Activated gamma-delta T cell (primary cell): ENCODE measurements at places on chromosomes 12 and 14.

DNA sequence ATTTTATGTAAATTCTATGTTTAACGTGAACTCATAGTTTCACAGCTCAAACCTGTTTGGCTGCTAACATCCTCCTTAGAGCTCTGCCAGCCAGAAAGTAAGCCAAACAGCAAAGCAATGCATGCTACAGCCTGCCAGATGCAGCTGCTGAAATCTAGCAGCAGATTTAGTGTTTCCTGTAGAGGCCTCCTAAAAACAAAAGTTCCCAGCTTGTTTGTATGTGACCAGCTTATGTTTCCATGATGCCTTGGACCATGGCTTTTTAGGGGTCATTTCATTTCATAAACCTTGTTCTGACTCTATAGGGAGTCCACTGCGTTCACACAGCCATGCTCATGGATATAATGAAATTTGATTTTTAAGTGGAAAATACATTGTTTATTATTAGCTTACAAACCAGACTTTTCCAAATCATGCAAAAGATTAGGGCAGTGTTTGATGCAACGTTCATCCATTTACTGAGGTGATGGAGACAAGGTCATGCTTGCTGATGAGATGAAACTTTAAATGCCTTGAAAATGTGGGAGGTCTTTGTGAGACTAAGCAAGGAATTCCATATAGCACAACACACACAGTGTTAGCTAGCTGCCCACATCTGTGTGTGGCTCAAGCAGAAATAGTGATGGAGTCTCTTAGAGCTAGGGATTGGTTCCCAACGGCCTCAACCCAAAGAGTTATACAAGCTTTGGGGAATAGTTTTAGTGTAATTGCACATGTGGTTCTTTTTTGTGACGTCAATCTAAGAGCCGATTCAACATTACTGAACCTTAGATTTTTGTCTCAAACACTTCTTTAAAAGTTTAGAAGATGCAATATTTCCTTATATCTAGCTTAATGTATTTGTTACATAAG, 157.5 kb upstream of the LRIG3 start:
- no peak for DNase-seq

- DNase-seq: no peak
These were observed 155.6 kb downstream of the SLC6A15 start for GRCh38 chr12:84756961-84757360.

- DNase-seq: no peak
These were observed 33.0 kb upstream of the TSPAN9 start for GRCh38 chr12:3044141-3044630.

GRCh38 chr12:54598970-54599369, 10.5 kb upstream of the PPP1R1A start:
- DNase-seq: no peak

- no peak for DNase-seq
These were observed 8.6 kb downstream of the BRAP start for GRCh38 chr12:111677186-111677585.

- DNase-seq: no peak
These were observed 75.6 kb downstream of the ESR2 start for GRCh38 chr14:64218344-64219240.

DNA sequence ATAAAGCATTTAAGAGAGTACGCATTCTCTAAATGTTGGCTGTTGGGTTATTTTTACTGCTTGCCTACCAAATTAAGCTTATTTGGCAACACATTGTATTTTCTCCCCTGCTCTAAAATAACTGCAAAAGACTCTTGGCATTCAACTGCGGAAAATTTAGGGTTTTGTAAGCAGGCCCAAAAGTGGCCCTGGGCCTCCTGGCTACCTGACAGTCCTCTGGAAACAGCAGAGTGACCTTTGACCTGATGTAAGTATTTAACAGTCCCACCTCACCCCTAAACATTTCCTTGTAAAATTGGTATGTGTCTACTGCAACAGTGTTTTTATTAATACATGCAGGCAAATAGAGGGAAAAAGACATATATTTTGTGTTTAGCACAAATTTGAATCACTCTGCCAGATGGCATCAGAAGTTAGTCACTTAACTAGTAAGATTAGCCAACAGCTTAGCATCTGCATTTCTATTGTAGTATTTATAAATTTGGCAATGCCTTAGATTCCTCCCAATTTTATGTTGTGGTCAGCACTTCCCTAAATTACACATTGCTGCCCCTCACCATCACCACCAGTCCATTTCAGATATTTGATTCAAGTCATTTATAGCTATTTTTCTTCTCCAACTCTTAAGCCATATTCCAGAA, 11.2 kb downstream of the LLPH start:
- no peak for DNase-seq

DNA sequence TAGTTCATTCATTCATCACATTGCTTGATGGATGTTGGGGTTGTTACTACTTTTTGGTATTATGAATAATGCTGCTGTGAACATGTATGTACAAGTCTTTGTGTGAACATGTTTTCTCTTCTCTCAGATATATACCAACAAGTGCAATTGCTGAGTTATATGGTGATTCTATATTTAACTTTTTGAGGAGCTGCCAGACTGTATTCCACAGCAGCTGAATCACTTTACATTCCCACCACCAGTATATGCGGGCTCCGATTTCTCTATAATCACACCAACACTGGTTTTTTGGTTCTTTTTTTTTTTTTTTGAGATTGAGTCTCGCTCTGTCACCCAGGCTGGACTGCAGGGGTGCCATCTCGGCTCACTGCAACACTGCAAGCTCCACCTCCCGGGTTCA, 22.2 kb upstream of the PLEKHG6 start:
- no peak for DNase-seq

GRCh38 chr12:25615119-25615518, 62.0 kb upstream of the LMNTD1 start:
- no peak for DNase-seq

DNA sequence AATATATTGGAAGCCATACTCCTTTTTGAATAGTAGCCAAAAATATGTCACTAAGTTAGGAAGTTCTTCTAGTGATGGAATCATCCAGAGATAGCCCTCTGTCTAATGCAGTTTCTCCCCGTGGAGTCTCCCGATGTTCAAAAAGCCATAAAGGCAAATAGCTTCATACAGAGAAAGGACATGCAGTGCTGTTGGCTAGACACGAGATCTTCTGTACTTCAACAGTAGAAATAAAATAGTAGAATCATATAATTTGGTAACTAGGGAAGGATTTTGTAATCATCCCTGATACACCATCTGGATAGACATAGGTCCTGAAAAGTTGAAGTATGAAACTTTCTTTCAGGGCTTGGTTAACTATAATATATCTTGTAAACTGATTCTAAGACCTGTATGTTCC, 27.6 kb downstream of the LRFN5 start:
- DNase-seq: no peak

DNA sequence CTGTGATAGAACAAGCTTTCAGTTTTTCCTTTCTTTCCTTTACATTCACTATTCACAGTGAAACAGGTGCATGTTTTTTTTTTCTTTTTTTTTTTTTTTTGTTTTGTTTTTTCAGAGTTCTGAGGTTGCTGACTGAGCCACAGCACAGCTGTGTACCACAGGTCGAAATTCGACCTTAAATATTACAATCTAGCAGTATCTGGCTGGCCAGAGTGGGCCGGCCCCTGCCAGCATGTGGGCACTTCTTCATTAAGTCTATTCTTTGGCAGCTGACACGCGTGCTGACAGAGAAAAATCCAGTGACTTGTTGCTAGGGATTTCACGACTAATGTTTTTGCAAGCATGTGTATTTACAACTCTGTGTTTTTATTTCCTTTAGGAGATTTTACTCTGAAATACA, 33.9 kb downstream of the FBXO33 start:
- no peak for DNase-seq

- no peak for DNase-seq
These were observed 4.7 kb downstream of the TSPAN9 start for GRCh38 chr12:3081886-3082285.

DNA sequence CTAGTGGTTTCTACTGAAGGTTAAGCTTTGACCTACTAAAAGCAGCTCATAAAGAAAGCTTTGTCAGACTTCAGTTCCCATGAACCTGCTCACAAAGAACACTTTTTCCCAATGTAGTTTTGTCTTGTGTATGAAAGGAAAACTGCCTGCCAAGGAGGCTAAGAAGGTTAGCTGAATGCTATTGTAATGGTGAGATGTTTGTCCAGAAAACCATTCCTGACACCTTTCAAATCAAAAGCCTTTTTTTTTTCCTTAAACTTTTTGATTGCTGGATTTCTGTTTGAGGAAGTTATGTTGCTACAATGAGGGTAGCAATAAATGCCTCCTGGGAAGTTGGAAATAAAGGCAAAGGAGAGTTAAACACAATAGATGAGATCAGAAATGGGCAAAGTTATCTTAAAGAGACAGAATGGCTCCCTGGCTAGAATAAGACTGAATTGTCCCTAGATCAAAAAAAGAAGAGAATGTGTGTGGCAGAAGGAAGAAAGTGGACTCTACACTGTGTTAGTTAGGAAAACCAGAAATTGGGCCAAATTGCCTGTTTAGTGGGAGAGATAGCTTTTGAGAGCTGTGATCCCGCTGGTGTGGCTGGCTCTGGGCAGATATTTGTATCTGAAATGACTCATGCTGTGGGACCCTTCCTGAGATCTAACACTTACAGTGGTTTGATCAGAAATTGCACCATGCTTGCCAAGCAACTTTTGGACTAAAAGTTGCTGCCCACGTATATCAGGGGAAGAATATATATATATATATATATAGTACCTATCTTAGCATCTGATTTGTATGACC, 27.5 kb downstream of the TECPR2 start:
- DNase-seq: no peak

DNA sequence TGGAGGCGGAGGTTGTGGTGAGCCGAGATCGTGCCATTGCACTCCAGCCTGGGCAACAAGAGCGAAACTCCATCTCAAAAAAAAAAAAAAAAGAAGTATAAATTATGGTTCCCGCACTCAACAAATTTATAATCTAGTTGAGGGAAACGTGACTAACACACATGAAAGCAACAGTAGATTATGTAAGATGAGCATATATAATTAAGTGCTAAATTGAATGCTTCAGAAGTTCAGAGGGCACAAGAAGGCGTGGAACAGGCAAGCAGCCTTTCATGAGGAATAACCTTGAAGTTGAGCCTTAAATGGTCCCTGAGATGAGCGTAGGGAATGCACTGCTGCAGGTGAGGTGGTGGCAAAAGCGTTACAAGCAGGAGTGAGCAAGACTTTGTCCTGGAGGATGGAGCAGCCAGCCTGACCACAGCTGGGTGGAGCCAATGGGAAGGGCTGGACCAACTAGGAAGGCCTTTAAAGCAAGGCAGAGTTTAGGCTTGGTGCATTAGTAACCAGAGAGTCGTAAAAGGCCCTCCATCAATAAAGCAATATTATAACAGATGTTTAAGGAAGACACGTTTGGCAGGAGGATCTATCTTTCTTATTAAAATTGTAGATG, 30.6 kb upstream of the TUBA1A start:
- no peak for DNase-seq

GRCh38 chr14:36515105-36515593, 4.9 kb downstream of the NKX2-1 start:
- DNase-seq: no peak

DNA sequence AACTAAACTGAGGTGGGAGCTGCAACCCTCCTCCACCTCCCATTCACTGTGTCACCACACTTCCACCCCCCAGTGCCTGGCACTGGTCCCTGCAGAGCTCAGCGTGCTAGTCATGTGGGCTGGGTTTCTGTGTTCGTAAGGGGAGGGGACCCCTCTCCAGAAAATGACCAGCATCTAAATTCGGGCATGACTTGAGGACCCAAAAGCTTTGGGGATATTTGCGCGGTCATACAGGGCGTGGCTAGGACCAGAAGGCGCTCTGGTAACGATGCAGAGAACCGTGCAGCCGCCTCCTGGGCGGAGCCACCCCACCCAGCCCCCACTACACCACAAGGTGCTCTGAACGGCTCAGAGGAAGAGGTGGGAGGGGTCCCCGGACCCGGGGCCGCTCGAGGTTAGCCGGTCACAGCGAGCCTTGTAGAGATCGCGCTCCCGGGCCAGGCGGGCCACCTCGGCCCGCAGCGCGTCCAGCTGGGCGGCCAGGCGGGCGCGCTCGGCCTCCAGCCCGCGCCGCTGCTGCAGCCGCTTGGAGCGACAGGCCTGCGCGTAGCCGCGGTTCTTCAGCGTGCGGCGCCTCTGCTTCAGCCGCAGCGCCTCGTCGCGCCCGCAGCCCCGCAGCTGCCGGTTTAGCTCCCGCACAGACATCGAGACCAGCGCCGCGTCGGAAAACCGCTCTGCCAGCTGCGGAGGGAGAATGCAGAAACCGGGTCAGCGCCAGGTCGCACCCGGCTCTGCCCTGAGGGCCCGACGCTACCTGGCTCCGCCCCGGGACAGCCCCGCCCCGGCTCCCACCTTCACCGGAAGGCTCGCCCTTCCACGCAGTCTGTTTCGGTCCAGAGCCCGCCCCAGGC, 9.8 kb downstream of the CPNE6 start:
- DNase-seq: peak; percentile 40

DNA sequence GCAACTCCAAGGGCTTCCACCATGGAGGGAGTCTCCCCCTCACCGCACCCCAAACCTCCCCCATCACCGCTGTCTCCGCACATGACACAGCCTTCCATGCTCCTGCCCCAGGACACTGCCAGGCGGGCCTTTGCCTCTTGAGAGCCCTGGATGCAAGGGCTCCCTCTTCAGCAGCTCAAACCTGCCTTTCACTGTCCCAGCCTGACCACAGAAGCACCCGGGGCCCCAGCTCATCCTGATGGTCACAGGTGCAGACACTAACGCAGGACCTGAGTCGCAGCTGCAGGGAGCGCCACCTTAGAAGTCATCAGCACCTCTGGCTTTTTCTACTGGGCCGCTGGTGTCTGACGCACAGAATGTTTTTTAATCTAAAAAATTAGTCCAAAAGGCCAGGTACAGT, 54.0 kb downstream of the SYNE3 start:
- DNase-seq: no peak

GRCh38 chr14:105343194-105343593, 28.6 kb downstream of the PACS2 start:
- no peak for DNase-seq

- no peak for DNase-seq
These were observed 10.3 kb upstream of the SERPINA3 start for GRCh38 chr14:94601884-94602391.

DNA sequence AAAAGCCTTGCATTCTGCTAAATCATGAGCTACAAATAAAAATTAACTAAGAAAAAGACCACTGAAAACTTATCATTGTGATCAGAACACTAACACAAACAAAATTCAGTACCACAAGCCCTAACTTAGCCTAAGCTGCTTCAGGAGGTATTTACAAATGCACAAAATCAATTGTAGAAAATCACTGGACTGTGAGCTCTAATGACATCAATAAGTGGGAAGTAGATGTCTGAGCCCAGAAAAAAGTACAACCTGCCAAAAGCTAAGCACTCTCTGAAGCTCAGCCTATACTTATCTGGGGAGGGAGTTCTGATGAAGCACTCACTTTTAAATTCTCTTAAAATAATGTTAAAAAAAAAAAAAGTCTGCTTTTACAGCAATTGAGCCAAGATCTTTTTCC, 92.9 kb downstream of the SLCO1B1 start:
- no peak for DNase-seq

DNA sequence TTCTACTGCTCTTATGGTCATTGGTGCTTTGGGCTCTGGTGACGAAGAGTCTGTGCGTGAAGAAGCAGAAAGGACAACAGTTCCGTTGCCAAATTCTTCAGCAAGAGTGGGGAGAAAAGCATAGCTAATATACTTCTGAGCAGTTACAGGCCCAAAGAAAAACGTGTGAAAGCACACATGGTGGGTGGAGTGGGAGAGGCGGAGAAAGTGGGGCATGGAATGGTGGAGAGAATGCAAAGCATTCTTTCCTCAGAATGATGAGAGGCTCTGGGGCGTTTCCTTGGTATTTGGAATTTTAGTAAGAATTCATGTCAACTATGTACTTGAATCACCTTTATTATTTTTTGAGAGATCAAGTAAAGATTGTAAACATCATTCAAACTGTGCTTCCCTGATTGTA, 396.1 kb downstream of the NAV3 start:
- DNase-seq: no peak

GRCh38 chr12:57319678-57320469, 68.9 kb upstream of the STAC3 start:
- no peak for DNase-seq
